Thoracic aorta (tissue), 2 donors: ENCODE measurements at places on chromosomes 7 and 10.

DNA sequence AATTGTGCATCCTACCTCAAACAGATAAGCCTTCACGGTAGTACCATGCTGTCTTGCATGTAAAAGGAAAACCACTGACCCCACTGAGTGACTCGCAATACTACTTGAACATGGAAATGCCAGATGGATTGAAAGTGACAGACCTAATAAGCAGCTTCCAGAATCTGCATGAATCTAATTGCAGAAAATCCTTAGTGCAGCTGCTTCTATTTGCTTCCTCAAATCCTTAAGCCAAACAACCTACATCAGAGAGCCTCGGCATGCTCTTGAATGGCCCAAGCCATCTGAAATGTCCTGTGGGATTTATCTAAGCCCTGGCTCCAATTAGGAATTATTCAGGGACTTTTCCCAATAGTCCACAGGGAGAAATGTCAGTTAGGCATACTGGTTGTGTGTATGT, 509.5 kb upstream of the CELF2 start:
- DNase-seq: no peak

DNA sequence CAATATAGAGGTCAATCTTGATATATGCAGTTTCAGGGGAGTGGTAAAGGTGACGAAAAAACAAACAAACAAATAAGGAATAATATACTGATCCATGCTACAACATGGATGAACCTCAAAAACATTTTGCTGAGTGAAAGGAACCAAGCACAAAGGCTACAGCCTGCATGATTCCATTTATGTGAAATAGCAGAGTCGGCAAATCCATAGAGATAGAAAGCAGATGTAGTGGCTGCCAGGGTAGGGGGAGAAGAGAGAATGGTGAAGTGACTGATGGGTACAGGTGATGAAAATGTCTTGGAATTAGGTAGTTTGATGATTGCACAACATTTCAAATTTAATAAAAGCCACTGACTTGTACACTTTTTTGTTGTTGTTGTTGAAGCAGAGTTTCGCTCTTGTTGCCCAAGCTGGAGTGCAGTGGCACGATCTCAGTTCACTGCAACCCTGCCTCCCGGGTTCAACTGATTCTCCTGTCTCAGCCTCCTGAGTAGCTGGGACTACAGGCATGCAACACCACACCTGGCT, 71.8 kb downstream of the MALRD1 start:
- DNase-seq: no peak

DNA sequence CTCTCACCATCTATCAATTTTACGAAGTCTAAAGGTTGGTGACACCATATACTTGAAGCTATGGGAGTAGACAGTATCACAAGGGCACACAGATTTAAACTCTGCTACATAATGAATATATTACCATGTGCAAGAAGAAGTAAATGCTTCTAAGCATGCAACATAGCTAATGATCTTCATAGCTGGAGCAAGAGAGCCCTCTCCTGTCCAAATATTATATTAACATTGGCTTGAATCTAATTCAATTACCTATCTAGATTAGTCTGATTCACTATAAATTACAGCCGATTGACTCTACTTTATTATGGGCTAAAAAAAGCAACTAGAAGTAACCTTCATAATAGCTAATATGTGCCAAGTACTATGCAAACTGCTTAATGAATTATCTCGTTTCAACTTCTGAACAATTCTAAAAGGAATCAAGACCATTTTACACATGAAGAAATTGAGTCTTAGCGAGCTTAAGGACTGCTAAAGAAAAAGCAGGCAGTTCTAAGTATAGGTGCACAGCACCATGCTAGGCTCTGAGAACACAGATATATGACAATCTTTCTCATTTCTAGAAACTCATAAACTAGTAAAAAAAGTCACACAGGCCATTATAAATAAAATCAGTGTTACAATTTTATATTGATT, 21.9 kb downstream of the FRA10AC1 start:
- no peak for DNase-seq

- DNase-seq: no peak
Observed at GRCh38 chr10:5574642-5575131, 49.9 kb downstream of the CALML3 start.

- no peak for DNase-seq
Observed at GRCh38 chr7:102186306-102186705, 100.4 kb upstream of the SH2B2 start.

- DNase-seq: no peak
Observed at GRCh38 chr10:31745612-31746376, 182.8 kb downstream of the ARHGAP12 start.
